ENCODE measurements at places on chromosomes 16 and 17. TPM values are rescaled to one million over a fixed set of nuclear protein-coding genes. Genes with fewer than 3 reads are reported as not detected.

DNA sequence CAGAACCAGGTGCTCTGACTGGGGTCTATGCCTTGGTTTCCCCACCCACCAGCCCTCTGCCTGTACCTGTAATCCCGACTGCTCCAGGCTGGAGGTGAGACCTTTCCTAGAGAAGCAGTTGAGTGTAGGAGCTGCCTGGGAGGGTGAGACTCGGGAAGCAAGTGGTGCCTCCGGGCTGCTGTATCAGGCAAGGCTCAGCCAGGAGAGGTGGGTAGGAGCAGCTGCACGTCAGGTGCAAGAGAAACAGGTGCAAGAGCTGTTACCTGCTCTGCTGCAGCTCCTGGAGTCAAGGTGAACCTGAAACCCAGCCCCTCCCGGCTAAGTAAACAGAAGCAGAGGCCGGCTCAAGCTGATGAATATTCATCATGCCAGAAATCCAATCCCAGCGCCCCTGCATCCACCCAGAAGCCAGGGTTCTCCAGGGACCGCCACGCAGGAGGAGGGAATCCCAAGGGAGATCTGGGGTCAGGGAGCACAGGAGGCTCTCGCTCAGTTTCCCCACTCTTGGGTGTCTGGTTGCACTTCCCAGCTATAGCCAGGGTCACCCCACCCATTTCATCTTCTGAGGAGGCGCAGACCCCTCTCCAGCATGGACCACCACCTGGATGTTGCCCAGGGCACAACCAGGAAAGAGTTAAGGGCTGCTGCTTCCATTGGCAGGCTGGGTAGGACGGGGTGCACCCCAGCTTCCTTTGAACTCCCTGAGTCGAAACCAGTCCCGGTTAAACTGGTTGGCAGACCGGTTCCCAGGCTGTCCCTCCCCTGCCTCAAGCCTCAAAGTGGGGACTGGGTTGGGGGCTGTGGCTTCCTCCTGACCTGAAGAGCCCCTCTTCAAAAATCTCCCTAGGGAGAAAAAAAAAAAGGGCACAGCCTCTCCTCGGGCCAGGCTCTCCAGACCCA, at the start of gene PRR15L:
PRR15L (minus strand) TSS at position 293 of the 900 bp plus-strand sequence. CDS start 4,649 bp downstream, outside the sequence.
- peak; percentile 81 for DNase-seq

TEKT5 gene
- total RNA-seq: 0.52 TPM

TSR1 gene
- 72.7 TPM for total RNA-seq

PRSS27 gene
- 0.85 TPM for total RNA-seq

DNA sequence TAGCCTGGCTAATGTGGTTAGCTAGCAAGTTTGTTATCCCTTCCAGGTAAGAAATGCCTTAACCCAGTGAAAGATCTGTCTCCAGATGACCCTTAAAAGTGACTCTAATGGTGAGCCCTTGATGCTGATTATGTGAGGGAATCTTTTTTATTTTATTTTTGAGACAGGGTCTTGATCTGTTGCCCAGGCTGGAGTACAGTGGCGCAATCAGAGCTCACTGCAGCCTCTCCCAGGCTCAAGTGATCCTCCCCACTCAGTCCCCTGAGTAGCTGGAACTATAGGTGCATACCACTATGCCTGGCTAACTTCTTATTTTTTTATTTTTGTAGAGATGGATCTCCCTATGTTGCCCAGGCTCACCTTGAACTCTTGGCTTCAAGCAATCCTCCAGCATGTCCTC, 10.8 kb upstream of the HP start:
- no peak for DNase-seq
